Stimulated activated CD4-positive, alpha-beta T cell treated with anti-CD3 and anti-CD28 coated beads, Interleukin-1b, Interleukin-23, amount 100 ng/mL, for 24 hours (primary cell): ENCODE measurements at places on chromosomes 13 and 19.

- DNase-seq = no peak
Measured at GRCh38 chr13:52454459-52454819, 839 bp upstream of the CKAP2 start.

DNA sequence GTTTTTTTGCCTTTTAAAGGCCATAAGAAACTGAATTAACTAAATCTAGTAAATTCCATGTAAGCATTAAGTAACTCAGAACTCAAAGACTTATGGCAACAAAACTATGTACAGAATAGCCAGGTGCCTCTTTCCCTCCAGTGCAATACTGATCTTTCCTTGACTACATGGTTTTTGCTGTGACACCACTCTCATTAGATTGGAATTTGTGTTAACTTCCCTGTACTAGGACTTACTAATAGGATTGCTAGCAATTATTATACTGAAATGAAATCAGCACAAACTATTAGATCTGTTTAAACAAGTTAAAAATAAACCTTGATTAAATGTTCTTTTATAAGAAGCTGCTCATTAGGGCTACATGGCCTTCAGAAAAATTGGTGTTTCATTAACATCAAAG lies 96.3 kb downstream of the DACH1 start:
- DNase-seq = no peak

GRCh38 chr13:110784704-110785103 lies 71.2 kb downstream of the ING1 start:
- DNase-seq = no peak

DNA sequence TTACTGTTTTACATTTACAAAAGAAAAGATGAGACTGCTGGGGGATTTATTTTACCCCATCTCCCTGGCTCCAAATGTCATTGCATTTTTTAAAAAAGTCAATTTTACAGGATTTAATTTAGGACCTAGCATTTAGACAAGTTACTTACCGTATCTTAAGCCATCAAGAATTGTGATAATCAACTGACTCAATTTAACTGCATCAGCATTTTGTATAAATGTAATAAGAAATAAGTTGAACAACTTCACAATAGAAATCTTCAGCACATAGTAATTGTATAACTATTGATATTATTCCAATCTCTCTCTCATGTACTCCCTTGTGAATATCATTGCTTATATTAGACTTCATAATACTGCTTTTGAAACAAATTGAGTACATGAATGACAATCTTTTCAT lies 907.5 kb upstream of the SLC10A2 start:
- no peak for DNase-seq

DNA sequence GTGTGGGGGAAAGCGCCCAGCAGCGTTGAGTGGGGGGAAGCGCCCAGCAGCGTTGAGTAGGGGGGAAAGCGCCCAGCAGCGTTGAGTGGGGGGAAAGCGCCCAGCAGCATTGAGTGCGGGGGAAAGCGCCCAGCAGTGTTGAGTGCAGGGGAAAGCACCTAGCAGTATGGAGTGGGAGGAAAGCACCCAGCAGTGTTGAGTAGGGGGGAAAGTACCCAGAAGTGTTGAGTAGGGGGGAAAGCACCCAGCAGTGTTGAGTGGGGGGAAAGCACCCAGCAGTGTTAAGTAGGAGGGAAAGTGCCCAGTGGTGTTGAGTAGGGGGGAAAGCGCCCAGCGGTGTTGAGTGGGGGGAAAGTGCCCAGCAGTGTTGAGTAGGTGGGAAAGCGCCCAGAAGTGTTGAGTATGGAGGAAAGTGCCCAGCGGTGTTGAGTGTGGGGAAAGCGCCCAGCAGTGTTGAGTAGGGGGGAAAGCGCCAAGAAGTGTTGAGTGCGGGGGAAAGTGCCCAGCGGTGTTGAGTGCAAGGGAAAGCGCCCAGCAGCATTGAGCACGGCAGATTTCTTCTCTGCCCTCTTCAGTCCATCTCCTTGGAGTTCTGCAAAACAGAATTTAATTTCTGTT lies 138.4 kb downstream of the ATP11A start:
- DNase-seq = no peak

GRCh38 chr19:50780753-50781435 lies 9.3 kb upstream of the ACP4 start:
- DNase-seq = no peak

DNA sequence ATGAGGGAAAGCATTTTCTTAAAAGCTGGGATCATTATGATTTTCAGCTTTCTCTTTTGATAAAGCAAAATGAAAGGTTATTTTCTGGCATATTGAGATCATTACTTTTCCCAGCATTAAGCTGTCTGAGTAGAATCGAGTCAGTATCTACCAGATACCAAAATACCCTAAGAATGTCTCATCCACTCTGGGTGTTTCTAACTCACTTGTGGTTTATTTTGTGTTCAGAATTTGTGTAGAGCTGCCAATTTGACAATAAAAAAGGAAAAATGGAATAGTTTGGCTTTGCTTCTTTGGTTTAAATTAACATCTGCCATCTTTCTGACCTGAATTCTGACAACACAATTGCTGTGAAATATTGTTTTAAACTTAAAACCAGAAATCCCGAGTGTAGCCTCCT lies 438.7 kb upstream of the ARGLU1 start:
- no peak for DNase-seq

DNA sequence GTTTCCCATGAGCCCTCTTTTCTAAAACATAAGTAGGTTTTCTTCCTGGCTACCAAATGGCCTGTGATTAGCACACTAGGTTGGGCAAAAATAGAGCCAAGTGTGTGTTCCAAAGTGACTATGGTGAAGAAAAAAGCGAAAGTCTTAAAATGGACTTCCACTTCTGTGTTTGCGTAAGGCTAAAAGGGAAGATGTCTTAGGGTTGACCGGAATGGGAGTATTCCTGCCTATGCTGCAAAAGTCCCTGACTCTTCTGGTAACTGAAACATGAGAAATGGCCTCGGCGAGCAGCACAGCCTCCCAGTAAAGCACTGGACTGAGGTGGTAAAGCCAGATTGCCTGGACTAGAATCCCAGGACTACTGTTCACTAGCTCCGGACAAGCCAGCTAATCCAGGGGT lies 2.4 kb upstream of the FPR1 start:
- DNase-seq = no peak

- no peak for DNase-seq
Measured at GRCh38 chr19:7654401-7654800, 14.4 kb upstream of the RETN start.
